ENCODE measurements at places on chromosomes 3 and 15.

- DNase-seq: no peak
Observed at GRCh38 chr3:46915297-46915822, 37.8 kb downstream of the PTH1R start.

- DNase-seq: no peak
Observed at GRCh38 chr3:85808755-85809154, 850.0 kb downstream of the CADM2 start.

DNA sequence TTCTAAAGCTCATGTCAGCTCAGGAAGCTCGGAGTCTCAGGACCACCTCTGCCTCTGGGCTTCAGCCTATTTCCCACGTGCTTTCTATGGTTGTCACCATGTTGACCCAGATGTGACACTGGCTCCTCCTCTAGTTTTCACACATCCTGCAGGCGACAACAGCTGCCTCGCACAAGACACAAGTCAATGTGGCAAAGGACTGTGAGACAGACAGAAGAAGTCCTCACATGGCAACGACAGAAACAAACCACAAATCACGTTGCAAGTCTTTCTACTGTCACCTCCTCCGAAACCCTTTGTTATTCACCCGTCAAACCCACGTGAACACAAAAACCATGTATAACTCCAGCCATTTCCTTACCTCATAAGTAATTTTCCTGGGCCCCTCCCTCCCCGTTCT, 194.5 kb downstream of the MEX3B start:
- DNase-seq: no peak

DNA sequence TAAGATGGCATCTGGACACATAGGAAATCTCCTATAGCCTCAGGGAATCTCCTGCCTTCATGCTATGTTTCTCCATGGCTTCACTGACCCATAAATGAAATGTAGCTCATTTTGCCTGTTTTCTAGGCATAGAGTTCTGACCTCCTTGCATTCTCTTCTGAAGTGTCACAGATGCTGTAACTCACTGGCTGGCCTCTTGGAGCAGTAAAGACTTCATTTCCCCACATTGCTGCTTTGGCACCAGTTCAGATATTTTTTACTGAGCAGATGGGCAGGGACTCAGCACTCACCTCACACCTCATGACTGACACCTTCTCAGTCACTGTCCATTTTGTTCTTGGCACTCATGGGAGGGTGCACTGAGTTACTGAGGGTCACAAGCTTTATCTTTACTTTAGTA, 286.7 kb upstream of the TGFBR2 start:
- DNase-seq: peak; percentile 60

DNA sequence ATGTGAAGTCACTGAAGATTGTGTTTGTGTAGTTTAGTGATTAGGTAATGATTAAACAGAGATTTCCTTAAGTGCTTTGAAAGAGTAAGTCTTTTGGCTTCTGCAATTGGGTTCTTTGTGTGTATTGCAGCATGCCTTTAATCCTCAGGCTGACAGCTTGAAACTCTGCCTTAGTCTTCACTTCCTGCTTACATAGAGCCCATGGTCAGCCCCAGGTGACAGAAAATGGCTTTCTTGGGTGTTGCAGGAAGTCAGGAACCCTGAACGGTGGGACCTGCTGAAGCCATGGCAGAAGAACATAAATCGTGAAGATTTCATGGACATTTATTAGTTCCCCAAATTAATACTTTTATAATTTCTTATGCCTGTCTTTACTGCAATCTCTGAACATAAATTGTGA, 61.3 kb downstream of the KBTBD8 start:
- no peak for DNase-seq

DNA sequence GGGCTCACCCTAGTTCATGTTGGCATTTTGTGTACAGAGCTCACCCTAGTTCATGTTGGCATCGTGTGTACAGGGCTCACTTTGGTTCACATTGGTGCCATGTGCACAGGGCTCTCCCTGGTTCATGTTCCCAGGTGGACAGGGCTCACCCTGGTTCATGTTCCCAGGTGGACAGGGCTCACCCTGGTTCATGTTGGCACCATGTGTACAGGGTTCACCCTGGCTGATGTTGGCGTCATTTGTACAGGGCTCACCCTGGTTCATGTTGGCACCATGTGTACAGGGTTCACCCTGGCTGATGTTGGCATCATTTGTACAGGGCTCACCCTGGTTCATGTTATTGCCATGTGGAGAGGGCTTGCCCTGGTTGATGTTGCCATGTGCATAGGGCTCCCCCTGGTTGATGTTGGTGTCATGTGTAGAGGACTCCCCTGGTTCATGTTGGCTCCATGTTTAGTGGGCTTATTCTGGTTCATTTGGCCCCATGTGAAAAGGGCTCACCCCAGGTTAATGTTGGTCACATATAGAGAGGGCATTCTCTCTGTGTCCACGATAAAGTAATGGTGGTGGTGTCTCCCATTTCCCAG, 31.7 kb upstream of the NR2C2 start:
- peak; percentile 28 for DNase-seq

Measured in activated CD4-positive, alpha-beta T cell treated with anti-CD3 and anti-CD28 coated beads for 36 hours (primary cell).